Pons (tissue), 1 donor: ENCODE measurements at places on chromosomes 5 and 9.

DNA sequence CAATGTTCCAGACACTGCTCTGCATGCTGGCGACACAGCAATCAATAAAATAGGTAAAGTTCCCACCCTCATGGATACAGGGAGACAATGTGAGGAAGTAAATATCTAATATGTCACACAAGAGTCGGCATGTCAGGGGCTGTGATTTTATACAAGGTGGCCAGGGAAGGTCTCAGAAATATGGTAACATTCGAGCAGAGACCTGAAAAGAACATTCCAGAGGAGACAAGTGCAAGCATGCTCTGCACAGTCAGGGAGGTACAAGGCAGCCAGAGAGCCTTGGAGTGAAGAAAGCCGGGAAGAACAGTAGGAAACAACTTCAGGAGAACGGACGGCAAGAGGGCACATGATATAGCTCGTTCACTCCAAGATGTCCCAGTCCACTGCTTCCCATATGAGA is 89.2 kb upstream of the ZNF462 start:
- DNase-seq, result no peak

GRCh38 chr9:104606152-104606551 is 725 bp upstream of the OR13C2 start:
- DNase-seq, result no peak

DNA sequence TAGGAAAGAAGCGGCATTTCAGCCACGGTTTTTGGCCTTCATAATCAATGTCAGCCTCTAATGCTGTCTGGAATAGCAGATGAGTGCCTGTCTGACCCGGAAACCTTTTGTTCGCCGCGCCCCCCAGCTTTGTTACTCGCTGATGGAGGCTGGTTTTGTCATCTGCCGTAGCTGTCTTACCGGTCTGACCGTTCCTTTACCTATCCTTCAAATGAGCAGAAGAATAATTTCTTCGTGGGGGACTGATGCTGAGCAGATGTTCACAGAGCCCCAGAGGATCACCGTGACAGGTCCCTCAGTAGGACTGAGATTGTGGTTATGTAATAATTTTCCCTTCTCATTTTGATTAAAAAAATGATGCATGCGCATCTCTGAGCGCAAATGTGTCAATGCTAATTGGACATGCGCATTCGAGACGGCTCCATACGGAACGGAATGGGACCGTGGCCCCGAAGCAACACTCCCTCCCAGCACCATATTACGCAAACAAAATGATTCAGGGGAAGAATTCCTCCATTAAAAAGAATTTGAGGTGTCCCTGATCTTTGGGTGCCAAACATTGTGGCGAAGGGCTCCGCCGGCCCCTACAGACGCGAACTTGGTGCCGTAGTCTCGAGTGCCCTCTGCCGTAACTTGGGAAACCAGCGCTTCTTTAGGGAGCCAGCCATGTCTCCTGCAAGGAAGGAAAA is 27.6 kb downstream of the TLX3 start:
- peak; percentile 53 for DNase-seq

DNA sequence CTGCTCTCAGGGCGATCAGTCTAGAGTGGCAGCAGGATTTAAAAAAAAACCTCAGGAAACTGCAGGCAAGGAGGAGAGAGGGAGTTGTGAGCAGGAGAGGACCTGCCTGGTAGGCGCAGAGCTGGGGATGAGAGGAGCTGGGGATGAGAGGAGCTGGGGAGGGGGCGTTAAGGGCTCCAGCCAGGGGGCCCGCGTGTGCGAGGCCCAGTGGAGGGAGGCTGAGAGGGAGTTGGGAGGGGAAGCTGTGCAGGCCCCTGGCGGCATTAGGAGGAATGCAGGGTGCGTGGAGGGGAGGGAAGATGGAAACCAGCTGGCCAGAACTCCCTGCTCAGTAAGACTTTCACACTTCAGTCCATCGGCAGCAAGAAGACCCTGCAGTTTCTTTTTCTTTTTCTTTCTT is 45.2 kb upstream of the HMCN2 start:
- DNase-seq, result no peak

- peak; percentile 95 for DNase-seq
These were observed 120.6 kb downstream of the SEMA6A start for GRCh38 chr5:116453988-116454411.

GRCh38 chr5:116938488-116938887 is 363.9 kb upstream of the SEMA6A start:
- peak; percentile 62 for DNase-seq

GRCh38 chr9:127096208-127096607 is 26.2 kb downstream of the ANGPTL2 start:
- DNase-seq, result peak; percentile 59

DNA sequence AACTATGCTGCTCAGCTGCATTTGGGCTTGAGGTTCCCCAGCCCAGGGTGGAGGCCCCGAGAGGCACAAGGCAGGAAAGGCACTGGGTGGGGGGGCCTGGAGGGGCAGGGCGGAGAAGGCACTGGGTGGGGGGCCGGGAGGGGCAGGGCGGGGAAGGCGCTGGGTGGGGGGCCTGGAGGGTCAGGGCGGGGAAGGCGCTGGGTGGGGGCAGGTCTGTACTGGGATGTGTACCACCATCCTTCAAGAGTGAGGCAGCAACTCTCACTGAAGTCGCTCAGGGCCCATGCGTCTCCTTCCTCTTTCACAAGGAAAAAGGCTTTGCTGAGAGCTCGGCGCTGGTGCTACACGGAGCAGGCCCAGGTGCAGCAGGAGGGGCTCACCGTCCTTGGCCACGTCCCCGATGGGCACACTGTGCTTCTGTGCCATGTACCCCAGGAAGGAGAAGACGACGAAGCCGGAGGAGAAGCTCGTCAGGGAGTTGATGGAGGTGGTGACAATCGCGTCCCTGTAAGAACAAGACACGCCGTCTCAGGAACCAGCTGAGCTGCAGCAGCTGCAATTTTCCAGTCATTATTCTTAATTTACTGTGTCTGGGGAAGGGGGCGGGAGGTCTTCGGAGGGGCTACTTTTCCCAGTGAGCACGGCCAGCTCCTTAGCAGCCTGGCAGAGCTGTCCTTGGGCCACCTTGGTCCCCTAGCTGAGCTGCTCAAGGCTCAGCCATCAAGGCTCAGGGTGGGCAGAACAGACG is 30.8 kb downstream of the SLC6A3 start:
- no peak for DNase-seq

DNA sequence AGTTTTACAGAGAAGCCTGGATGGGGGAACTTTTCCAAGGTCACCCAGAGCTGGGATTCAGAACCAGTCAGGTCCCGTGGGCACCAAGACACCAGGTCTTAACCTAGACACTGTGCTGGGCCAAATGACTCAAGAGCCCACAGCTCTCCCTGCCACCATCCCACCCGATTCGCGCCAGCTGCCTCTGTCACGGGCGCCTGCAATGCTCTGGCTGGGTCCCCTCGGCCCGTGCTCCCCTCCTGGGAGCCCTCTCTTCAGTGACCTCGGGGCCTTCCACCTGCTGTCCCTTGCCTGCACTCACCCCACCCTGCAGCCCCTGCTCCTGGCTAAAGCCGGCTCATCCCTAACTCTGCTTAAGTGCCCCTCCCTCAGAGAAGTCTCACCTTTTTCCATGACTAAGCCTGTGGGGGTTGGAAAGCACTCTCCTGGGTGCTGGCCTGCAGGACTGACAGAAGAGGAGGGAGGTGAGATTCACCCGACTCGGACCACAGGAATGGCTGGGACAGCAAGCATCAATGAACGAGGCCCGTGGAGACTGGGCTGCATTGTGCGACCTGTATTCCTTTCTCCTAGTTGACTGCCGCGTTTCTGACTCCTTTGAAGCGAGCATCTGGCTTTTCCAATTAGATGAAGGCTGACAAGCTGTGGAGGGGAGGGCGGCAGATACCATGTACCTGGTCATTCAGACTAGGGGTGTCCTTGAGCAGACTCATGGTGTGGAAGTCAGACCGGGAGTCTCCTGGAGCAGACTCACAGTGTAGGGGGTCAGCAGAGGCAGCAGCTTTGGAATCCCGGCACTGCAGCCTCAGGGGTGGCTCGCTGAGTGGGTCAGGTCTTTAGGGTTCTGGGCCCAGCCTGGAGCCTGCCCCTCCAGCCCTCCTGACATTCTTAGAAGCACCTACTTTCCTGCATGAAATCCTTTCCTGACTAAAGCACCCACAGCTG is 5.8 kb upstream of the IL4 start:
- no peak for DNase-seq

GRCh38 chr9:130745829-130746228 is 52.2 kb downstream of the EXOSC2 start:
- DNase-seq, result no peak

DNA sequence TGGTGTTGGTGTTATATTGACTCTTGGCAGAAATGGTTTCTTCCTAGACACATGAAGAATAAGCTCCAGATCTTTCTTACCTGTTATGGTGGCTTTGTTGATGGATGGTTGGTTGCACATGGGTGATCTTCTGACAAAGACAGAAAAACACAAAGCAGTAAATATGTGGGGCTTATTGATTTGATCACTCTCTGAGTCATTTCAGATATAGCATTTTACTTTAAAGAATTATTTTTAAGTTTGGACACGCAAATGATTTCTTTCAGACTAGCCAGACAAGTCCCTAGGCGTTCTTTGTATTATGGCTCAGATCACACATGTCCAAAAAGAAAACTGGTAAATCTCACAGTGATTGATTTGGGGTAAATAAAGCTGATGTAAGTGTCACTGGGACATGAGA is 597.6 kb downstream of the RAB3C start:
- no peak for DNase-seq

- no peak for DNase-seq
These were observed 74.4 kb downstream of the SLC28A3 start for GRCh38 chr9:84266087-84266561.

- no peak for DNase-seq
These were observed 19.5 kb upstream of the HK3 start for GRCh38 chr5:176918613-176919012.

- DNase-seq, result peak; percentile 55
These were observed 50.6 kb downstream of the DEPDC1B start for GRCh38 chr5:60649288-60649917.

DNA sequence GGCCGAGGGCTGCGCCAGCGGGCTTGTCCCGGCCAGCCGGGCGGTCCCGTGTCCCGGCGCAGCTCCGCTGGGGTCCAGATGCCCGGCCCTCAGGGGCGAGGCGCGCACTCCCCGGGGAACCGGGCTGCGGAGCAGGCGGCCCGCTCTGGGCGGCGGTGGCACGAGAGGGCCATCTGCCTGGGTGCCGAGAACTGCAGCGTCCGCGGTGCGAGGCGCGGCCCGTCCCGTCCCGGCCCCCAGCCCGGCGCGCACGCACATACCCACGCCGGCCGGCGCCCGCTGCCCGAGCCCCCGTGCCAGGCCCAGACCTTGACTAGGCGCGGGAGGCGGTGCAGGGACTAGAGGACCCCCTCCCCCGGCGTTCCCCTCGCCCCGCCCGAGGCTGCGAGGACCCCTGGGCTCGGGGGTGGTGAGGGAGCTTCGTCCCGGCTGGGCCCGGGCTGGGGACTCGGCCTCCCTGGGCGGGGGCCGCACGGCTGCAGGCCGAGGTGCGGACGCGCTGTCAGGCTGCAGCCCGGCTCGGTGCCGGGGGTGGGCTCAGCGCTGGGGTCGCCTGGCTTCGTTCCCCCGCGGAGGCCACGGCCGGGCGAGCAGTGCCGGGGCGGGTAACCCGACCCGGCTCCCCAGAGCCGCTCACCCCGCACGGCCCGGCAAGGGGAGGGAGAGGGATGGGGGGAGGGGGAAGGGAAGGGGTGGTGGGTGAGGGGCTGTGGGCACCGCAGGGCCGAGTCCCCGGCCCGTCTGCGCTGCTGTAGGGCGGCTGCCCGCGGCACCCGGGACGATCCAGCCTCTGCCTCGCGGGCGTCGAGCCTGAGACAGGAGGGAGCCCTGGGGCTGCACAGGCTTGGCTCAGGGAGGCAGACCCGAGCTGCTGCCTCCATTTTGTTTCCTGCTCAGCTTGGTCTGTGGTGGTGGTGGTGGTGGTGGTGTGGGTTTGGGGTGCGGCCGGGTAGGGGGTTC is 1.2 kb upstream of the NSD1 start:
- DNase-seq, result peak; percentile 35

GRCh38 chr5:113237893-113238292 is 196.9 kb downstream of the TSSK1B start:
- DNase-seq, result no peak

- no peak for DNase-seq
These were observed 36.0 kb downstream of the SARDH start for GRCh38 chr9:133701981-133702797.

GRCh38 chr5:2866662-2867372 is 115.3 kb upstream of the IRX2 start:
- peak; percentile 34 for DNase-seq

DNA sequence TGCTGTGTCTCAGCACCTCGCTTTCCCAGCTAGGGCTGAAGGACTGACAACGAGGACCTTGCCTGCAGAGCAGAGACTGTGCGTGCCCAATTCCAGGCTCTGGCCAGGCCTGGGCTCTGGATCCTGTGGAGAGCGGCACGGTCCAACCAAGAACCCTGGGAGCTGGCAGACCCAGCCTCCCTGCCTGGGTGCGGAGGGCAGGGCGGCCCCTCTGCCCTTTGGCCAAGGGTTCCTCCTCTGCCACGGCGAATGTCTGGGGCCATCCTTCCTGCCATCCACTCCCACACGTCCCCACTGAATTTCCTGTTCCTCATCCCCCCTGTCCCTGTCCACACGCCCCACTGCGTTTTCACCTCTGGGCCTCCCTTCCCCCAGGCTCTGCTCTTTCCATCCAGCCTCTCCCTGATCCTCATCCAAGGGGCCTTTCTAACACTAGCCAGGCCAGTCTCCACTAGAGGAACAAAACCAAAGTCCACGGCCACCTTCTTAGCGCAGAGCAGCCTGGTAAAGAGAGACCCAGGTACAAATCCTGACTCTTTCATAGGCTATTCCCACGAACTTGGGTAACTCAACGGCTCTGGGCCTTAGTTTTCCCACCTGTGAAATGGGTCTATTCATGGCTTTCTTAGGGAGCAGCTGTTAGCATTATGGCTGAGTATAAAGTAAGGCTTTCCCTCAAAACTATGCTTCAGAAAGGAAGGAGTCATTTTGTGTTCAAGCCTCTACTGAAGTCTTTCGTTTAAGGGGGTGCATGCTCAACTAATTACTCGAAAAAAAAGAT is 95.5 kb upstream of the PHYKPL start:
- no peak for DNase-seq

DNA sequence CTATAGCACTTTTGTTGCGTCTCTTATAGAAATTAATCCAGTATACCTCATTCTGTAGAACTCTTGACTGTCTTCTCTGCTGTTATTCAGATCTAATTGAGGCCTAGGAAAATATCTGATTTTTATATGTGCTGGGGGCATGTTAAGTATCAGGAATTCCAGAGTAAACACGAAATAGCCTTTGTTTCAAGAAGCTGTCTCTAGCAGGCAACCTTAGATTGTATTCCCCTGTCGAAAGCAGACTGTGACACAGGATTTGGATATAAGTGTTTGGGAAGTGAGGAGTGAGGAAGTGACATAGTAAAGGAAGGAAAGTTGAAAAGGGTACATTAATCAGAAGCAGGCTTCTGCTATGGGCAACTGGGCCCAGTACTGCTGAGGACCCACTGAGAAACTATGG is 72.1 kb upstream of the RASA1 start:
- DNase-seq, result no peak

DNA sequence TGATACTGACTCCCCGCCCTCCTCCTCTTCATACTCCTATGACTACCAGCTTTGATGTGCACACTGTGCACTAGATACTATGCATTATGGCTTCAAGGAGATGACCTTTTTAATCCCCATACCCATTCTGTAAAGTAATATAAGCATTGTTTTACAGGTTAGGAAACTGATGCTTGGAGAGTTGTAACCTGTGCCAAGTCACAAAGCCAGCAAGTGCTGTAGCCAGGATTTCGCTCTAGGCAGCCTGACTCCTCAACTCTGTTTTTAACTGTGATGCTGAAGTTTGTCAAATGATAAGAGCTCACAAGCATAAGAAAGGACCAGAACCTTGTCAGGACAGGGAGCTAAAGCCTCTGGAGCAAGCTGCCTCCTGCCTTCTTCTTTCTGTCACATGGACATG is 461.3 kb downstream of the TMEM232 start:
- DNase-seq, result no peak
